Umbilical cord (tissue), 2 donors: ENCODE measurements at places on chromosomes 6 and 20. TPM values are rescaled to one million over a fixed set of nuclear protein-coding genes. Genes with fewer than 3 reads are reported as not detected.

The FILIP1 gene
- total RNA-seq = 79.2 TPM

The MRPS26 gene
- 30.6 TPM for total RNA-seq

The MTCH1 gene
- 267 TPM for total RNA-seq

The ERVFRD-1 gene
- 0.48 TPM for total RNA-seq

The MED20 gene
- total RNA-seq = 15.2 TPM

The NTSR1 gene
- total RNA-seq = 1.4 TPM

The BMP6 gene
- total RNA-seq = 144 TPM

The GABBR1 gene
- 32.0 TPM for total RNA-seq

The CLDN20 gene
- 2.2 TPM for total RNA-seq
